ENCODE measurements at places on chromosomes 5 and 9.

- no peak for DNase-seq
These were observed 118.1 kb upstream of the SMIM23 start for GRCh38 chr5:171667341-171668096.

DNA sequence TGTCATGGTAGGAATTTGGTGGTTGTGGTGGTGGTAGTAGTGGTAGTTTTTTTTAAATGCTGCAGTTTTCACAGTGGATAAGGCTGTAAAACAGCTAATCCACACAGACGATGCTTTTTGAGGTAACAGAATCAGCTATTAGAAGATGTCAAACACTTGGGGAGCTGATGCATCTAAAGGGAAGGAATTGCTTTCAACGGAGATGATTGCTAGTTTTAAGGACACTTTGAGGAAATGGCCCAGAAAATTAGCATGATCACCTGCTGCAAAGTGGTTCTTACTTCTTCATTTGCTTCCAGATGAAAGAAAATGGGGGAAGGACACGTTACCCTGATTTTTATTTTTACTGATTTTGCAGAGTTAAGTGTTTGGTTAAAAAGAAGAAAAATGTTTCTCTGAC is 178.2 kb upstream of the ATP10B start:
- DNase-seq: no peak

GRCh38 chr5:62260513-62260912 is 45.5 kb upstream of the KIF2A start:
- no peak for DNase-seq

- DNase-seq: no peak
These were observed 566.0 kb upstream of the DMAC1 start for GRCh38 chr9:8365466-8366160.

DNA sequence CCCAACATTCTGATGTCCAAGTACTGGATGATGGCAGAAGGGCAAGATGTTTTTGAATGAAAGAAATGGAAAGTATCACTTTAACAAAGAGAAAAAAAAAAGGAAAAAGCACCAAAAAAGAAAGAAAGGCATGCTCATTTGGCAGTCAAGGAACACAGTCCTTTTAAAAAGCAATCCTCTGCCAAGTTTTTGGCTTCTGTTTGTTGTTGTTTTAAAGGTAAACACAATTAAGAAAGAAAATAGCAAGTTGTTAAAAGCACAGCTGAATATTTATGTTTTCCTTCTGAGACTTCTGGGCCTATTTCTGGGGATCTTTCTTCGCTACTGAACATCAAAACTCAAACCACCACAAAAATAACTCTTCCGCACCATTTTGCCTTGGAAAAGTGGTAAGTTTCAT is 162.1 kb downstream of the TRPM3 start:
- no peak for DNase-seq

DNA sequence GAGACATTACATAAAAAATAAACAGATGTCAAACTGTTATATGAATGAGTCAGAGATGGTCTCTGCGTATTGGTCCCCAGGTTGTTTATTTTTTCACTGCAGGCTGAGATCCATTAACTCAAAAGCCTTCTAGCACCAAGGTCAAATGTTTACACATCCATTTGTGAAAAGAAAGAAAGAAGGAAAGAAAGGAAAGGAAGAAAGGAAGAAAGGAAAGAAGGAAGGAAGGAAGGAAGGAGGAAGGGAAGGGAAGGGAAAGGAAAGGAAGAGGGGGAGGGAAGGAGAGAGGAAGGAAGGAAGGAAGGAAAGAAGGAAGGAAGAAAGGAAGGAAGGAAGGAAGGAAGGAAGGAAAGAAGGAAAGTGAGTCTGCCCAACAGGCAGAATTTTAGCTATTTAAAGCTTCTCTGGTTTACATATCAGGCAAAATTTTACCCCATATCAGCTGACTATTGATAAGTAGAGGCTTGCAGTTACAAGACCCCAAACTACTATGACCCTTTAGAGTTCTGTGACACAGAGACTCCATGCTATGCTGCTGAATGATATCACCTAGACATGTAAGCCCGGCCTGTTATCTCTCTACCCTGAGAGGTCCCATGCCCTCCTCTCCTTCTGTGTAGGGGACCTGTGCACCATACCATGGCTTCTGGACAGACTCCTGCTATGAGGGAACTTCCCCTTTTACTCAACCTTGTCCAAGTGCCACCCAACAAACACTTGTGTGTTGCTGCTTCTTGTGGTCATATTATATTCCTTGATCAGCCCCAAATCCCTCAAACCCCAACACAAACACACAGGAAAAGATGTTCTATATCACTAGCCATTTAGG is 59.0 kb downstream of the DRD1 start:
- no peak for DNase-seq

- DNase-seq: no peak
These were observed 9.6 kb downstream of the FBXW2 start for GRCh38 chr9:120783602-120784047.

GRCh38 chr9:130042406-130042884 is 544 bp downstream of the FNBP1 start:
- no peak for DNase-seq
